ENCODE measurements at places on chromosomes 5 and 9. TPM values are rescaled to one million over a fixed set of nuclear protein-coding genes. Genes with fewer than 3 reads are reported as not detected.

DNA sequence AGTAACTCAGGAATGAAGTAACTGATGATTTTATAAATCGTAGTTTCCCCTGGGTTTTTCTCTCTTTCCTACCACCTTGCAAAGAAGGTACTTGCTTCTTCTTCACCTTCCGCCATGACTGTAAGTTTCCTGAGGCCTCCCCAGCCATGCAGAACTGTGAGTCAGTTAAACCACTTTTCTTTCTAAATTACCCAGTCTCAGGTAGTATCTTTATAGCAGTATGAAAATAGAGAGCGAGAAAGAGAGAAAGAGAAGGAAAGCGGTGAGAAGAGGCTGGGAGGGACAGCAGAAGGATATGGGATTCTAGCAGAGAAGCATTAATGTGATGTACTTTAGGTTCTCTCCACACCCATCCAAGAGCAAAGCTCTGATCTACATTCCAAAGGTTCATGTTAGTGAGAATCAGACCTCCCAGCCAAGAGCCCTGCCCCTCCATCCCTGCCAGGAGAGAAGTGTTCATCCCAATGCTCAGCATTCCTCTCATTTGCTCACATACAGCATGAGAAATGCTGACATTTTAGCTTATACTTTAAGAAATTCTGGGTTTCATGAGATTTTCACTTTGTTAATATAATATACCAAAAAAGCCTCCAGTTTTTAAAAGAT, 185.0 kb upstream of the PTGER4 start:
- H3K4me1 ChIP-seq: no peaks in the 10 kb centered on the region
- no peaks in the 10 kb centered on the region for H3K27me3 ChIP-seq
- H3K36me3 ChIP-seq: no peaks in the 10 kb centered on the region

DNA sequence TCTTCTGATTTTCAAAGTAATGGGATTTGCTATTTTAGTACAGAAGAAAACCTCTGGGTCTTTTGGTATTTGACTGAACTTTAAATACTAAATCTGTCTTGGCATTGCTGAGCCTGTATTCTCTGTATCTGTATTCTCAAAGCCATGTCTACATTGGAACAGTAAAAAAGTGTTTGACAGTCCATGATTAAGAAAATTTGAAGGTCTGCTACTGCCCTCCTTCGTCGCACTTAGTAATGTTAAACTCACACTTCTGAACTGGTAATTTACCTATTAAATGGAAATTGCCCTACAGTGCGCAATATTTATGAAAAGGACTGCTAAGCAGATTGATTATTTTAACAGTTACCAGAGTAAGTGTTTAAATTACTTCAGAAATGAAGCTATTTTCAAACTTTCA, 165.7 kb upstream of the SMC2 start:
- H3K36me3 ChIP-seq: no peaks in the 10 kb centered on the region
- H3K4me1 ChIP-seq: no peaks in the 10 kb centered on the region
- H3K27me3 ChIP-seq: no peaks in the 10 kb centered on the region
- DNase-seq: no peak
- no peak overlapping the region for H3K27ac ChIP-seq
- H3K4me3 ChIP-seq: no peak overlapping the region

DNA sequence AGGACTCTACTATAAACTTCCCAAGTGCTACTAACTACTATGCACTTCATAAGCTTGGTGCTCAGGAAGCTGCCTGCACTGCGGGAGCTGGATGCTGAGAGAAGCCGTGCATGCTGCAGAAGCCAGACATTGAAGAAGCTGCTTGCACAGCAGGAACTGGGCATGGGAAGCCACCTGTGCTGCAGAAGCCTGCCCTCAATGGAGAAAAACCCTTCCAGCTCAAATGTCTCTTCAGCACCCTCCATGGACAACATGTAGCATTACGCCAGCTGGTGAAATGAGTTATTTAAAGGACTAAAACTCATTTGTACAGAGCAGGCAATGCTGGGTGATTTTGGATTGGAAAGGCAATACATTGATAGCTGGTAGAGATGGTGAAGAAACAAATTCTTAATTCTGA, 247.2 kb downstream of the KIF4B start:
- DNase-seq: no peak
- no peaks in the 10 kb centered on the region for H3K36me3 ChIP-seq
- no peak overlapping the region for H3K4me3 ChIP-seq
- H3K4me1 ChIP-seq: no peaks in the 10 kb centered on the region
- H3K27me3 ChIP-seq: no peaks in the 10 kb centered on the region

CATSPER3 gene
- under 0.01 TPM for total RNA-seq

OGN gene
- not detected for total RNA-seq

GRCh38 chr9:107281184-107281583, 1.9 kb upstream of the RAD23B start:
- peaks cover 7% of the 10 kb centered on the region for H3K4me1 ChIP-seq
- no peaks in the 10 kb centered on the region for H3K27me3 ChIP-seq
- no peak overlapping the region for H3K4me3 ChIP-seq

FAM151B gene
- 2.9 TPM for total RNA-seq

TLX3 gene
- total RNA-seq: not detected

IRGM gene
- not detected for total RNA-seq

- DNase-seq: no peak
- peaks cover 5% of the 10 kb centered on the region for H3K4me1 ChIP-seq
- H3K4me3 ChIP-seq: peak overlapping the region; percentile 82
- H3K27ac ChIP-seq: peak overlapping the region; percentile 78
Measured at GRCh38 chr5:115842089-115842935, 577 bp downstream of the AP3S1 start.

GRCh38 chr5:132839426-132840301, 9.2 kb upstream of the SHROOM1 start:
- peaks cover 19% of the 10 kb centered on the region for H3K4me1 ChIP-seq
- no peaks in the 10 kb centered on the region for H3K36me3 ChIP-seq
- peak; percentile 87 for DNase-seq
- H3K27me3 ChIP-seq: no peaks in the 10 kb centered on the region
- peak overlapping the region; percentile 95 for H3K27ac ChIP-seq

DNA sequence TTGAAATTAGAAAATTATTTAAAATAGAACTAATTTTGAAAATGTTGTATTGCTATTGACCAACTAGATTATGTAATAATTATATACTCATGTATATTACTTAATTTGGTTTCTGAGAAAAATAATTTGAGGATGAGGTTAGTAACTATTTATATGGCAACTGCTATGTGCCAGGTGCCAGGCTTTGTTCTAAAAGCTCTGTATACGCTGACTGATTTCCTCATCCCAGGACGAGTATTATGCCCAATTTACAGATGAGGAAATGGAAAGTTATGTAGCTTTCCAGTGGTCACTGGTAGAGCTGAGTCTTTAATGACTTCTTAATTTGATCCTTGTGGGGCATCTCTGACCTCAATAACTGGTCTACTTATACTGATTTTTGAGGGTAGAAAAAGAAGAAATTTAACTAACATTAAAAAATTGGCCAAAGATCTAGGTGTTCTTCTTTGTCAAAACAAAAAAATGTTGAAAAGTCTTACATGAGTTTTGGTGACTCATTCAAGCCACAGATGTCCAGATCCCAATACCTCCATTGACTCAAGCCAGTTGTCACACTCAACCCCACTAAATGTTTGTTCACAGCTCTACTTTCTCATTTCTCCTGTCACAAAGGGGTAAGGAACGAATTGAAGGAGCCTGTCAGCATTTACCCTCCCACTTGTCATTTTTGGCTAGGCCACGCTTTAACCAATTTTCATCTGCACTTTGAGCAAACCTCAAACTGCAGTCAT, 228.1 kb upstream of the MEF2C start:
- no peak overlapping the region for H3K4me3 ChIP-seq
- H3K36me3 ChIP-seq: no peaks in the 10 kb centered on the region
- no peak overlapping the region for H3K27ac ChIP-seq
- no peaks in the 10 kb centered on the region for H3K27me3 ChIP-seq
- H3K4me1 ChIP-seq: no peaks in the 10 kb centered on the region
- DNase-seq: no peak

GRCh38 chr5:99004960-99005359, 76.2 kb upstream of the CHD1 start:
- no peaks in the 10 kb centered on the region for H3K4me1 ChIP-seq
- H3K4me3 ChIP-seq: no peak overlapping the region
- H3K27me3 ChIP-seq: no peaks in the 10 kb centered on the region
- DNase-seq: no peak
- H3K36me3 ChIP-seq: no peaks in the 10 kb centered on the region

HTR1A gene
- not detected for total RNA-seq

- H3K4me3 ChIP-seq: no peak overlapping the region
- no peaks in the 10 kb centered on the region for H3K27me3 ChIP-seq
- H3K36me3 ChIP-seq: no peaks in the 10 kb centered on the region
- no peak for DNase-seq
- no peak overlapping the region for H3K27ac ChIP-seq
Measured at GRCh38 chr5:32833127-32833526, 122.0 kb downstream of the NPR3 start.

- no peak for DNase-seq
- no peak overlapping the region for H3K27ac ChIP-seq
- peaks cover 12% of the 10 kb centered on the region for H3K27me3 ChIP-seq
- no peaks in the 10 kb centered on the region for H3K4me1 ChIP-seq
- H3K36me3 ChIP-seq: no peaks in the 10 kb centered on the region
- H3K4me3 ChIP-seq: no peak overlapping the region
Measured at GRCh38 chr9:19940811-19941535, 152.1 kb upstream of the SLC24A2 start.

- H3K27me3 ChIP-seq: no peaks in the 10 kb centered on the region
- no peaks in the 10 kb centered on the region for H3K36me3 ChIP-seq
- H3K27ac ChIP-seq: no peak overlapping the region
Measured at GRCh38 chr5:7250004-7250403, 145.9 kb upstream of the ADCY2 start.

DNA sequence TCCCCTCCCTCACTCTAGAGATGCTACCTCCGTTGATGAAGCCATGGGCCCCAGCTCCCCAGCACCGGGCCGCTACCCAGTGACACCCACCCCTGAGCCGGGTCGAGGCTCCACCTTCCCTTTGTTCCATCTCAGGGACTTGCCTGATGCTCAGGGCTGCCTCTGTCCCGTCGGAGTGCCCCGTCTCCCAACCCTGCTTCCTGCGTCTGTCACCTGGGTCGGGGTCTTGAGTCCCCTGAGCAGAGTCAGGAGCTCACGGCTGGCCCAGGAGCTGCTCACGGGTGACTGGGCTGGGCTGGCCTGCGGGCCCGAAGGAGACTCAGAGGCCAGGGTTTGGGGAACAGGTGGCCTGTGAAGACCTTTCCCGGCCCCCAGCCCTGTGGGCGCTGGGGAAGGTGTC, 85.3 kb downstream of the KCNT1 start:
- peaks cover 27% of the 10 kb centered on the region for H3K27me3 ChIP-seq
- H3K36me3 ChIP-seq: no peaks in the 10 kb centered on the region
- no peaks in the 10 kb centered on the region for H3K4me1 ChIP-seq
- no peak for DNase-seq
- no peak overlapping the region for H3K27ac ChIP-seq

GRCh38 chr9:91126761-91127445, 234.8 kb downstream of the AUH start:
- peaks cover 19% of the 10 kb centered on the region for H3K4me1 ChIP-seq
- peak; percentile 95 for DNase-seq
- peak overlapping the region; percentile 96 for H3K27ac ChIP-seq
- H3K4me3 ChIP-seq: no peak overlapping the region
- H3K27me3 ChIP-seq: no peaks in the 10 kb centered on the region
- no peaks in the 10 kb centered on the region for H3K36me3 ChIP-seq

- peaks cover 11% of the 10 kb centered on the region for H3K4me1 ChIP-seq
- no peaks in the 10 kb centered on the region for H3K36me3 ChIP-seq
- no peak overlapping the region for H3K4me3 ChIP-seq
- peaks cover 58% of the 10 kb centered on the region for H3K27me3 ChIP-seq
- H3K27ac ChIP-seq: no peak overlapping the region
Measured at GRCh38 chr9:137048655-137049543, 2.9 kb upstream of the NPDC1 start.

DNA sequence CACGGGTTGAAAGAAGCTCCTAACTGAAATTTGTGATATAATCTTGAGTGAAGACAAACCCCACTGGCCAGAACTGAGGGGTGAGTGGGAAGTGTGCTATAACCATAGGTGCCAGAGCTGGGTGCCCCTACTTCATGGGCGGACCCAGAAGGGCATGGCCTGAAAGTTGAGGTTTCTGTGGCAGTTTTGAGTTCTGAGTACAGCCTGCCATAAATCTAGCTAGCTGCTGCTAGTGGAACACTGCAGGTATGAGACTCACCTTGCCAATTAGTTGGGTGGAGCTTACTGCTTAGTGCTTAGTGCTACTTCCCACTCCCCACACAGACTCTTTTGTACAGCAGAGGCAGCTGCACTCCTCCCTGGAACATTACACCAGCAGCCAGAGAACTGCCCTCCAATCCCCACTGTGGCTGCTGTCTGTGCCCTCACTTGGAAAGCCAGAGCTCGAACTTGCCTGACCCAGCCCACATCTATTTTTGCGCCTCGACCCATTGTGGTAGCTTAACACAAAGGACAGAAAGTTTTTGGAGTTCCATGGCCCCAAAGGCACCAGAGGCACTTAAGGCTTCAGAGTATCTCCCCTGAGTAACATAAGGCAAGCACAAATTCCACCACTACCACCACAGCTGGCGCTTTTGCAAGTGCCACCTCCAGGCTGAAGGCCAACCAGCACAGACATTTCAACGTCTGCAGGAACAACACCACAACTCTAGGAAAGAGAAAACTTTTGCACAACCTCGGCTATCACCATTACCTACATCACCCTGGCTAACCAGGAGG, 27.1 kb upstream of the PTGER4 start:
- DNase-seq: no peak
- no peaks in the 10 kb centered on the region for H3K27me3 ChIP-seq
- no peaks in the 10 kb centered on the region for H3K36me3 ChIP-seq
- H3K27ac ChIP-seq: no peak overlapping the region
- H3K4me3 ChIP-seq: no peak overlapping the region

RANBP17 gene
- 29.7 TPM for total RNA-seq

DNA sequence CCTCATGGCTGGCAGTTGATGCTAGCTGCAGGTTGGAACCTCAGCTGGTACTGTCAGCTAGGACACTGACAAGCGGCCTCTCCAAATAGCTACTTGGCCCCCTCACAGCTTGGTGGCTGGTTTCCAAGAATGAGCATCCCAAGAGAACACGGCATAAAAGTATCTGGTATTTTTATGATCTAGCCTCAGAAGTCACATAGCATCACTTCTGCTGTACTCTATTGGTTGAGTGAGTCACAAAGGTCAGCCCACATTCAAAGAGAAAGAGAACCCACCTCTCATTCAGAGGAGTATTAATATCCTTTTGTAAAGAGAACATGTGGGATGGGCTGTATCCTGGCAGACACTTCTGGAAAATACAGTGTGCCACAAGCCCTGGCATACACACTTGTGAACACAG, 6.0 kb upstream of the SIL1 start:
- no peaks in the 10 kb centered on the region for H3K4me1 ChIP-seq
- no peak overlapping the region for H3K27ac ChIP-seq
- no peak for DNase-seq
- H3K27me3 ChIP-seq: peaks cover 11% of the 10 kb centered on the region
- no peak overlapping the region for H3K4me3 ChIP-seq

- H3K4me1 ChIP-seq: no peaks in the 10 kb centered on the region
- H3K27me3 ChIP-seq: no peaks in the 10 kb centered on the region
- DNase-seq: no peak
- H3K4me3 ChIP-seq: no peak overlapping the region
- peaks cover 20% of the 10 kb centered on the region for H3K36me3 ChIP-seq
- no peak overlapping the region for H3K27ac ChIP-seq
Measured at GRCh38 chr5:112906637-112907036, 15.4 kb downstream of the REEP5 start.

DNA sequence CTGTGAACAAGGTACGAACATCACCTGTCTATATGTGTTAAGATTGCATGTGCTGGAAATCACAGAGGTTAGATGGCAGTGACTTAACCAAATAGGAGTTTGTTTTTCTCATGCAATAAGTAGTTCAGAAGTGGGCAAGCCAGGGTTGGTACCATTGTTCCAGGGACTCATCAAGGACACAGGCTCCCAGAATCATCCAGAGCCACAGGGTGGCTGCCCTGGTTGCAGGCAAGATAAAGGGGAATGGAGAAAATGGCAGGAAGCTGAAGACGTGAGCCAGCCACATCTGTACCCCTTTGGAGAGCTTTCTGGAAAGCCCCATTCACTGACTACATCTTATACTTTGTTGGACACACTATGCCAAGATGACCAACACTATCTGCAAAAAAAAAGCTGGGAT, 126.0 kb upstream of the IL12B start:
- no peak for DNase-seq
- no peak overlapping the region for H3K27ac ChIP-seq

Data from IMR-90 (cell line).